ENCODE measurements at places on chromosomes 4 and X. TPM values are rescaled to one million over a fixed set of nuclear protein-coding genes. Genes with fewer than 3 reads are reported as not detected.

The SOX3 gene
- total RNA-seq, result not detected

The MAGEA3 gene
- not detected for total RNA-seq

The GABRA4 gene
- not detected for total RNA-seq

The CSN1S1 gene
- total RNA-seq, result not detected

The KLHL34 gene
- total RNA-seq, result 0.77 TPM

The SLC4A4 gene
- 0.81 TPM for total RNA-seq

All from activated CD8-positive, alpha-beta T cell treated with anti-CD3 and anti-CD28 coated beads for 36 hours (primary cell).